ENCODE measurements at places on chromosomes 6 and 20.

- DNase-seq = no peak
Observed at GRCh38 chr6:109255946-109256640, 126.2 kb downstream of the CD164 start.

GRCh38 chr6:53280207-53280606, 68.5 kb downstream of the ELOVL5 start:
- DNase-seq = no peak

DNA sequence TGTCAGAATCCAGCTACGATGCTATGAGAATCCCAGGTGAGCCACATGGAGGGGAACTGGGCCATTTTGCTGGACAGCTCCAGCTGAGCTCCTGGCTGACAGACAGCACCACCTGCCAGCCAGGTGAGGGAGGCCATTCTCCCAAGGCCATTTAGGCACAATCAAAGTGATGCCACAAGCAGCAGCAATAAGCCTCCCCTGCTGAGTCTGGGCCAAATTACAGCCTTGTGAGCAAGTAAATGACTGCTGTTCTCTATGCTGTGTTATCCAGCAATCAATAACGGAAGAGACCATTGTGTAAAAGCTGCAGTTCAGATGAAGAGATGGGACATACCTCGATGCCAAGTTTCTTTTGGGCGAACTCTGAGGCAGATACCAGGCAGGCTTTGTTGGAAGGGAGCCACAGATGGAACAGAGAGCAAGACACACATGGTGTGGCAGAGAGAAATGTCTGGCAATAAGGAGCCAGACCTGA, 14.0 kb upstream of the SCGN start:
- no peak for DNase-seq

- no peak for DNase-seq
Observed at GRCh38 chr6:61675734-61676133, 610.3 kb downstream of the KHDRBS2 start.

- DNase-seq = peak; percentile 47
Observed at GRCh38 chr20:60063048-60063451, 104.8 kb downstream of the CDH26 start.

DNA sequence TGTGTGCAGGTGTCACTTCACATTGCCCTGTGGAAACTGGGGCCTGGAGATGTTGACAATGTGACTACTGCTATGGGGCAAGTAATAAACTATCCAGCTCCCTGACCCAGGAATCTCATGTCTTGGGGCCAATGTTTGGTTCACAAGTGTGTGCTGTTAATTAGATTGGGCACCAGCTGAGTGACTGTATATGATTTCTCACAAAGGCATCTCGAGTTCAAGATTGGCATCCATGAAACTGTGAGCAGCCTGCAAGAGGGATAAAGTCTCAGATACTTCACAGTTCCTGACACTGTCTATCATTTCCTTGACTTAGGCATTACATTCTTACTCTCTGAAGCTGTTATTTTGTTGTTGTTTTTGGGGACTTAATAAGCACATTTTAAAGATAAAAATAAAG, 264.0 kb downstream of the PRKN start:
- no peak for DNase-seq

GRCh38 chr20:9495701-9496100, 18.7 kb upstream of the LAMP5 start:
- no peak for DNase-seq

GRCh38 chr6:46052479-46052878, 36.8 kb upstream of the CLIC5 start:
- no peak for DNase-seq

DNA sequence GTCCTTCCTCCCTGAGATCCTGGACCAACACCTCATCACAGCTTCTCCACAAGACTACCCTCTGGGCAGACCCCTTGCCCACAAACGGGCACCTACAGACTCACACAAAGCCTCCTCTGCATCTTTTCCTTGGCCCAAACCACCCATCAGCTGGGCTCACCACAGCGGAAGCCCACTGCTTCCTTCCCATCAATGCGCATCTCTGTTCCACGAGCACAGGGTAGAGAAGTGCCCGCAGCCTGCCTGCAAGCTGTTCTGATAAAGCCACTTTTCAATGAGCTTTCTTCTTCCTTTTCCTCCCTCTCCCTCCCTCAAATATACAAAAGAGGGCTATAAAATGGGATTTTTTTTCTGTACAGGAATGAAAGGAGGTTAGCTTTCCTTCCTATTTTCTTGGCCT, 111.2 kb downstream of the NFATC2 start:
- no peak for DNase-seq

DNA sequence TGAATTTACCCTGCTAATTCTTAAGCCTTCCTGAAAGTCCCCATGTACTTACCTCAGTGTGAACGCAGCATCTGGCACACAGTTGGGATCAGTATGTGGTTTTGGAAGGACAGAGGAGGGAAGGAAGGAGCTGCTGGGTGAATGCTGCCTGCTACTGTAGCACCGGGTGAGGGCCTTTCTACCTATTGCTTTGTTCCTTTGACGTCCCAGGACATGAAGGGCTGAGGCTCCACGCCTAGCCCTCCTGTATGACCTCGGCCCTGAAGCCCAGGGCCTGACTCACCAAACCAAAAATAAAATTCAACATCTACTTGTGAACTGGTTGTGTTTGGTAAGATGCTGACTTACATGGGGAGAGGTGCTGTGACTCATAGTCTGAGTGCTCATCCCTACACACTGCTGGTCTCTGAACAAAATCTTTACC, 51.1 kb downstream of the ARID1B start:
- DNase-seq = peak; percentile 88

DNA sequence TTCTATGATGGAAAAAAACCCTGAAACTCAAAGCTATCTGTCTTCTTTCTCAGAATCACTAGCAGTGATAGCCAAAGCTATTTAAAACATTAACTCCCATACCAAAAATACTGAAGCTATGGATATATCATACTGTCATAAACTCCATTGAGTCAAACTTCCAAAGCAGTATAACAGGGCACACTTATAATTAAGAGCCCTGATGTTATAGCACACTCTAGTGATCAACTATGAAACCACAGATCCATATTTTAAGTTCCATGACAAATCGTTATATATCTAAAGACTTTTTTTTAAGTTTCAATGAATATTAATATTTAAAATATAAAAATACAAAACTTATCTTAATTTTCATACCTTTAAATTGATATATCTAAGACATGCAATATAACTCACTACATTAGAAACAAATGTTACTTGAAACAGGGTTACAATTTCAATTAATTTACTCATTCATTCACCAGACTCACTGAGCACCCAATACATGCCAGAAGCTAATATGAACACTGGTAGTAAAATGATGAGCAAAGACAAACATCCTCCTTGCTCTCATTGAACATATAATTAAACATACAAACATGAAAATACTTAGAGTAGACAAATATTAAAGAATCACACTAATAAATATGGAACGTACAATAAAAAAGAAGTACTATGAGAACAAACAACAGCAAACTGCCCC, 69.3 kb downstream of the IBTK start:
- DNase-seq = peak; percentile 44

DNA sequence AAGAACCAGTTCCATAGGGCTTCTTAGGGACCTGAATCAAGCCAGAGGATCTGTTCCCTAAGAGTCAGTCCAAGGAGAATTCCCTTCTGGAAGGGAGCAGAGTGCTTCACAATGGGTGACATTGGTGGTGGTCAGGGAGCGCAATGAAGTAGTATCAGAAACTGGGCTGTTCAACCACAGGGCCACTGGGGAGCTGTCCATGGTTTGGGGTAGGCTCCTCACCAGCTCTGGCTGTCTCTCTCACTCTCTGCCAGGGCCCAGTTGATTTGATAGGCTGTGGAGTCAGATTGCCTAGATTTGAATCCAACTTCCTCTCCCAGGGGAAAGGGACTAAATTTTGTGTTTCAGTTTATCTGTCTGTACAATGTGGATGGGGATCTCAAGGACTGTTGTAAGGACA, 36.7 kb upstream of the CHD6 start:
- peak; percentile 22 for DNase-seq

GRCh38 chr20:32033316-32033715, 18.7 kb upstream of the HCK start:
- no peak for DNase-seq

DNA sequence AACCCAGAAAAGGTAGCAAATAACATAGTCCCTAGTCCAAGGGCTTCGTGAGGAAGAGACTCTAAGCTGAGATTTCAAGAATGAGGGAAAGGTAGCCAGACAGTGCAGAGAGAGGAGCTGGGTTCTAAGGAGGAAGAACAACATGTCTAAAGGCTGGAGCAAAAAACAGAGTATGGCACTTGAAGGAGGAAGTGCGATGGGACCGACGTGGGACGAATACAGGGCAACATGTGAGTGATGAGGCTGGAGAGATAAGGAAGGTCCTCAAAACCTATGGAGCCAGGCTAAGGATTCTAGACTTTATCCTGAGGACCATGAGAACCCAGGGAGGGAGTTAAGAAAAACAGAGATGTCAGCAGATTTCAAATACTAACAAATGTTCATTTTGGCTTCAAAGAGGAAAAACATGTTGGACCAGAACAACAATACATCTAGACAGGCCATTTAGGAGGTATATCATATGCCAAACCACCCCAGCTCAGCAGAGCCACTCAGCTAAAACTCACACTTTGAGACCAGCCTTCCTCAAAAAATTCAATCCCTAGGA, 17.5 kb downstream of the ATXN1 start:
- no peak for DNase-seq

- peak; percentile 11 for DNase-seq
Observed at GRCh38 chr20:25695532-25696370, 902 bp downstream of the ZNF337 start.

- DNase-seq = no peak
Observed at GRCh38 chr6:130138116-130138908, 84.4 kb downstream of the SAMD3 start.

DNA sequence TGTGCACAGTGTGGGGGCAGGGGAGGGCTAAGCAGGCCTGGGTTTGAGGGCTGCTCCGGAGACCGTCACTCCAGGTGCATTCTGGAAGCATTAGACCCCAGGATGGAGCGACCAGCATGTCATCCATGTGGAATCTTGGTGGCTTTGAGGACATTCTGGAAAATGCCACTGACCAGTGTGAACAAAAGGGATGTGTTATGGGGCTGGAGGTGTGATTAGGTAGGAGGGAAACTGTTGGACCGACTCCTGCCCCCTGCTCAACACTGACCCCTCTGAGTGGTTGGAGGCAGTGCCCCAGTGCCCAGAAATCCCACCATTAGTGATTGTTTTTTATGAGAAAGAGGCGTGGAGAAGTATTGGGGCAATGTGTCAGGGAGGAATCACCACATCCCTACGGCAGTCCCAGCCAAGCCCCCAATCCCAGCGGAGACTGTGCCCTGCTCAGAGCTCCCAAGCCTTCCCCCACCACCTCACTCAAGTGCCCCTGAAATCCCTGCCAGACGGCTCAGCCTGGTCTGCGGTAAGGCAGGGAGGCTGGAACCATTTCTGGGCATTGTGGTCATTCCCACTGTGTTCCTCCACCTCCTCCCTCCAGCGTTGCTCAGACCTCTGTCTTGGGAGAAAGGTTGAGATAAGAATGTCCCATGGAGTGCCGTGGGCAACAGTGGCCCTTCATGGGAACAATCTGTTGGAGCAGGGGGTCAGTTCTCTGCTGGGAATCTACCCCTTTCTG, 44.0 kb upstream of the TTPAL start:
- no peak for DNase-seq

GRCh38 chr6:90537723-90538258, 49.1 kb downstream of the MAP3K7 start:
- DNase-seq = peak; percentile 74

DNA sequence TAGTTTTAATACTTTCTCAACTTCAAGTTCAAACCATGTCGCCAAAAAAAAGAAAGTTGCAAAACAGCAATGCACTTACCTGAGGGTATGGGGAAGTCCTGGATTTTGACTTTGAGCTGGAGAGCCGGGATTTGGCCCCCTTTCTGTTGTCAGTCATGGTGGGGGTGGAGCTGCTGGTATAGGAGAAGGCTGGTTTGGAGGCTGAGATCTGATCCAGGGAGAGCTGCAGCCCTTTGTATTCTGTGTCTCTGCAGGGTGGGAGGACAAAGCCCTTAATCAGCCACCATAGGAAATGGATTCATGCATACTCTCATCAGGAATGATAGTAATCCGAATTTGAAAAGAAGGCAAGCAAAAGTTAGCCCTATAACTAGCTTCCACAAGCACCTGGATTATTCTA, 44.0 kb downstream of the SIM1 start:
- DNase-seq = no peak

- DNase-seq = no peak
Observed at GRCh38 chr6:120214088-120214499, 864.5 kb upstream of the MAN1A1 start.

GRCh38 chr6:158085261-158086053, 82.6 kb downstream of the SERAC1 start:
- no peak for DNase-seq

DNA sequence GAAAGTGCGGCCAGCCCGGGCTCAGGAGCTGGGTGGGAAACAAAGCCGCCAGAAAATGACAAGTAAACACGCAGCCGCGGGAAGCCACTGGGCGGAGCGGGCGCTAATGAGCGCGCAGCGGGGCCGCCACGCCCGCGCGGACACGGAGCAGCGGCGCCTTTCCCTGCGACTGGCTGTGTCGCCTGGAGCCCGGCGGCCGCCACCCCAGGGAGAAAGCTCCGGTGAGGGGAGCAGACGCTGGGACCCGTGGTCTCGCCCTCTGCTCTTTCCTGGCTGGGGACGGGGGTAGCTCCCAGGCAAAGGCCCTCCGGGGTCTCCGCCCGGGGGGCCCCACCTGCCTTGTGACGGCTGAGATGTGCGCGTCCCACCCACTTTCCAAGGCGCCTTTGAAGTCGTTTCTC, 54.9 kb downstream of the PRR18 start:
- no peak for DNase-seq

DNA sequence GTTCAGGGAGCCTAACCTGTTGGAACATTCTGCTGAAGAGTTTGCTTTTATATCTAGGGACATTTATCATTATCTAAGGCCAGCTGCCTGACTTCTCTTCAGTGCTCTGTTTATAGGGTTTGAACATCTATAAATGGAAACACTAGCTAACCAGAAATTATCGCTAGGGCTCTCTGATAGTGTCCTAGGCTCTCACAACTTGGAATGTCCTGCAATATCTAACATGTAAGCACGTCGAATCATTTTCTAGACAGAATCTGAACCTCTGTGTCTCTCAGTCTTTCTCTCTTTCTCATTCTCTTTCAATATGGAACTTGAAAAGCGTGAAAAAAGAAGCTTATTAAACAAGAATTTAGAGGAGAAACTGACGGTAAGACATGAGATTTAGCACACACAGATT, 92.5 kb upstream of the MLIP start:
- DNase-seq = no peak

GRCh38 chr20:63295422-63295821, 2.4 kb downstream of the COL20A1 start:
- no peak for DNase-seq

- DNase-seq = no peak
Observed at GRCh38 chr20:44632103-44632752, 19.3 kb downstream of the ADA start.

GRCh38 chr6:79610306-79611009, 20.7 kb upstream of the SH3BGRL2 start:
- DNase-seq = no peak

DNA sequence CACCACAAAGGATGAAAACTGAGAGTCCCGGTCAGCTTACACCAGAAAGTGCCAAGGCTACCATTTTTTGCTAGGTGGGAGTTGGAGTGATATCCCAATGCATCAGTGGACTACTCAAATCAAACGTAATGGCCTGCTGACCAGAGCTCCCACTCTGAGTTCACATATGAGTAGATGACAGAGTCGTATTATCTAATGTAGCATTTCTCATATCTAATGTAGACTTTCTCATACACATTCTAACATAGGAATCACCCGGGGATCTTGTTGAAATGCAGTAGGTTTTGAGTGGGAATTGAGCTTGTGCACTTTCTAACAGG, 38.4 kb upstream of the FUCA2 start:
- DNase-seq = no peak

Measured in LHCN-M2 (cell line).